Stimulated activated CD4-positive, alpha-beta T cell treated with anti-CD3 and anti-CD28 coated beads, Interleukin-4, amount 100 ng/mL, for 48 hours (primary cell): ENCODE measurements at places on chromosomes 2 and 18.

GRCh38 chr2:42042631-42043355 is 5.0 kb upstream of the PKDCC start:
- DNase-seq = no peak

- DNase-seq = no peak
Observed at GRCh38 chr2:60353406-60353800, 200.1 kb downstream of the BCL11A start.

DNA sequence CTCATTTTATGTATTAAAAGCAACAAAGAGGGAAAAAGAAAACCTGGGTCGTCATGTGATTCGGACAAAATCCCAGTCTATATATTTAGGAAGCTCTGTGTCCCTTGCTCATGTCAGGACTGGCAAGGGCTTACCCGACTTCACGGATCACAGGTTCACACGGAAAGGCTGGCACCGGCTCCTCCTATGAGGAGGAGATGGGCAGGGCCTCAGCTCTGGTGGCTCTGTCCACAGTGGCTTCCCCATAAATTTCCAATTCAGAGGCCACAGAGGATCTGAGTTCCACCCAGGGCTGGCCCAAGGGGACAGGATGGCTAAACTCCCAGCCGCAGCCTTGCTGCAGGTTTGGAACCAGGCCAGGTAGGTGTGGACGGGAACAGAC is 186.8 kb downstream of the BCL2 start:
- DNase-seq = no peak

DNA sequence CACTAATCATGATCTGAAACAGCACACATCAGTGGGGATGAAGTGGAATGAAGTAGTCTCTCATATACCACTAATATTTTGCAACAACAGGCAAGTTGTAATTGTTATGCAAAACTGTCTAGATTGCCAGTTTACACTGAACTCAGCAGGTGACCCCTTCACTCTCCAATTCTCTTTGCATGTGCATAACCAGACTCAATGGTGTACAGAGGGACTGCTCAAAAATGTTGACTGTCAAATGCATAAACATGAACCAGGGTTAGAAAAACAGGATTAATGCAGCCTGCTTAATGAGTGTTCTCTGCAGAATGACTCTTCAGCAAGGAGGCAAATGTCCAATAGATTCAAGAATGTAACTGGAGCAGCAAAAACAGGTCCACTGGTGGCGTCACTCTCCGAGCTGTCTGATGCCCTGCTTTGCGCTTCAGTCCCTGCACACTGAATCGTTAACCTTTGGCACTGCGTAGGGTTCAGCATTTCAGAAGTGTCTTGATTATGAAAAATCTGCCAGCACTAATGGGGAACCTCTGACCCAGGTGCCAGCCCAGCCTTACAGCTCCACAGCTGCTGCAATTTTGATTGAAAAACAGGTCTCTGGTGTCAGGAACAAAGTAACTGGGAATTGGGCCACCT is 209.3 kb downstream of the TDRD15 start:
- no peak for DNase-seq

- DNase-seq = no peak
Observed at GRCh38 chr2:177283906-177284305, 19.4 kb upstream of the NFE2L2 start.

- DNase-seq = no peak
Observed at GRCh38 chr2:3443083-3443482, 63.6 kb downstream of the TRAPPC12 start.

GRCh38 chr2:135052997-135053474 is 944 bp downstream of the RAB3GAP1 start:
- DNase-seq = peak; percentile 11

DNA sequence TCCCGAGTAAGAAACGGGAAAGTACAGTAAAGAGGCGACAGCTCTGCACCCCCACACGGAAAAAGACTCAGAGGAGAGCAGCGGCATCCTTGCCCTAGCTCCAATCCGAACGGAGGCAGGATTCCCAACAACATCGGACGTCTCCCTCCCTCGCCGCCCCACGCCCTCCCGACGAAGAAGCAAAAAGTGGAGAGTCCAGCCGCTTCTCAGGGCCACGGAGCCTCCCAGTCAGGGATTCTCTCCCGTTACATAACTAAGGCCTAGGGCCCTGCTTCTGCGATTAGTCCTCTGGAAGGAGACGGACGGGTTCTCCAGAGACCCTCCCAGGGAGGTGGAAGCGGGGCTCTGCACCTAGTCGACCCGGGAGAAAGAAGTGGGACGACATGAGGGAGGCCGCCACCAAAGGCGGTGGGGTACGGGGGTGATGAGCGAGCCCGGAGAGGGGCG is 587 bp downstream of the SUMO1 start:
- DNase-seq = peak; percentile 14

DNA sequence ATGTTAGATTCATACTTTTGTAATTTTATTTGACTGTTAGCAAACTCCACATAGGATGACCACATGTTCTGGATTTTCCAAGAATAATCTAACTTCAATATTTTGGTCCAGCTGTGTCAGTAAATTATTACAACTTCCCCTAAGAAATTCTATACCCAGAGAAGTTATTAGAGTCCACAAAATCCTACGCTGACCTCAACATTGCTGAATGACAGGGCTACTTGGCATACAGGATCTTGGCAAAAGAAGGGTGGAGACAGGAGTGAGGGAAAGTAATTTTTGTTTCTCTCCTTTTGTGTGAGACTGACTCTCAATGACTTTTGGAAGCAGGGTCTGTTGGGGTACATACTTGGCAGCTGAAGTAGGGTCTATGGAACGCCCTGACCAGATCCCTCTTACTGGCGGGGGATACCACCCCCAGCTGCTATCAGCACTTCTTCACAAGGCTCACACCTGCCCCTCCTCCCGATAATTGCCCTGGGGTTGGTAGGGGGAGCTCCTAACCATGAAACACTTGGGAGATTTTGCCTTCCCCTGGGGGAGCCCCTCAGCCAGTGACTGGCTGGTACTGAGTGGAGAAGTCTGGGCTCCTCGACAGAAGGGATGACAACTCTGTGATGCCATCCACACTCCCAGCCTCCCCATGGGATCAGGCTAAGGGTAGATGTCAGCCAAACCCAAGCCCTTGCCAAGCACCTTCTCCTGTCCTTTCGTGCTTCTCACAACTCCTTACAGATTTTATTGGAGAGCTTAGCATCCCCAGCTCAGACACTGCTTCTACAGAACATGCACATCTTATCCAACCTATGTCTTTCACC is 110.6 kb upstream of the FHL2 start:
- DNase-seq = no peak

- DNase-seq = peak; percentile 69
Observed at GRCh38 chr2:38115216-38116032, 39.5 kb upstream of the CYP1B1 start.

DNA sequence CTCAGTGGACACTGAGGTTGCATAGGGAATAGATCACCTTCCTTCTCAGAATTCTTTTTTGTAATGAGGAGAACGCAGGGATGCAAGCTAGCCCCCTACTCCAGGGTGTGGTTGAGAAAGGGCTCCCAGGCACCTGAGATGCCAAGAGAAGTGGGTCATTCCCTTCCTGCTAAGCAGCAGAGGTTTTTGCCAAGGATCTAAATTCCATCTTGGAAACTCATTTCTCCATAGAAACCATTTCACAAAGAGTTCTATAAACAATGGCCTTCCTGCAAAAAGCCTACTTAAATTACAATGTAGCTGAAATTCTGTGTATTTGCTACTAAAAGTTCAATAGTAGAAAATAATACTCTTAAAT is 3.7 kb upstream of the PPP3R1 start:
- no peak for DNase-seq

DNA sequence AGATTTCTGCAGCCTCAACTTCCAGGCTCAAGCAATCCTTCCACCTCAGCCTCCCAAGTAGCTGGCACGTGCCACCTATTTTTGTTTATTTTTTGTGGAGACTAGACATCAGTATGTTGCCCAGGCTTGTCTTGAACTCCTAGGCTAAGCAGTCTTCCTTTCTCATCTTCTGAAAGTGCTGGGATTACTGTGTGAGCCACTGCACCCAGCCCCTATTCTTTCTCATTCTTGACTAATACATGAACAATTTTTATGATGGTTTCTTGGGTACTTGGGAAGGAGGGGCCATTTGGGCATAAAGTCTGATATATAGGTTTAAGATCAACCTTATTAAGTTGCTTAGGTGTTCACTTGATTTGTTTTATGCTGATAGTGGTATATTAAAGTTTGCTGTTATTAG is 26.2 kb downstream of the EPC2 start:
- no peak for DNase-seq

DNA sequence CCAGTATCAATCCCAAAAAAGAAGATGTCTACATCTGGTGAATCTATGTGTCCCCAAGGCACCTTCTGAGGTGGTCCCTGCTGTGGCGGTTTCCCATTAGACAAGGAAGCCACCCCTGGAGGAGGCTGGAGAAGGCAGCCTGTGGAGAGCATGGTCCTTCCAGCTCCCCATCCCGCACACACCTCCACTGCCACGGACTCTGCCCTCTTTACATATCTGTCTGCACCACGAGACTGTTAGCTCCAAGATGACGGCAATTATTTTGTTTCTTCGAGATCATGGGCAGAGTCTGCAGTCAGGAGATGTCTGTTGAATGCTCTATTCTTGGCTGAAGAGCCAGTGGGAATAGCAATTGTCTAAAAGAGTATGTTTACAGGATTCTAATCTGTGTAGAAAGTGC is 132.0 kb downstream of the OSR1 start:
- no peak for DNase-seq
